ELF-1 (cell line): ENCODE measurements at places on chromosomes 1 and 21.

- peak; percentile 71 for DNase-seq
Measured at GRCh38 chr1:5509664-5510452, 482.4 kb downstream of the NPHP4 start.

GRCh38 chr1:234721476-234722269 lies 111.7 kb upstream of the IRF2BP2 start:
- DNase-seq, result no peak

GRCh38 chr1:51285055-51285454 lies 45.3 kb downstream of the TTC39A start:
- DNase-seq, result no peak

DNA sequence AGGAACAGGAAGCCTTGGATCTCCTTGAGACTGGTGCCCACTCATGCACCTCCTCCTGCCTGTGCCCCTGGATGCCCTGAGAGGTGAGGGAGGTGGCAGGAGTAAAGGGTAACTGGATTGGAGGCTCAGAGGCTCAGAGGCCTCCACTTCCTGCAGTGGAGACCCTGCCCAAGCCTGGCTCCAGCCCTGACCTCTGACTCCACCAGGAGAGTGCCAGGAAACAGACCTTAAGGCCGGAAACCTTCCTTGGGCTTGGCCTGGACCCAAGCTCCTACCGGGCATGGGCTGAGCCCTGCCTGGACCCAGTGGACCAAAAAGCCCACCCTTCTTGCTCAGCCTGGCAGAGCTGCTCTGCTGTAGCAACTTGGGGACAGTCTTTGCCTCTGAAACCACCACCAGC lies 15.0 kb upstream of the CELA3B start:
- no peak for DNase-seq

GRCh38 chr1:204652497-204652896 lies 33.0 kb downstream of the LRRN2 start:
- DNase-seq, result no peak

DNA sequence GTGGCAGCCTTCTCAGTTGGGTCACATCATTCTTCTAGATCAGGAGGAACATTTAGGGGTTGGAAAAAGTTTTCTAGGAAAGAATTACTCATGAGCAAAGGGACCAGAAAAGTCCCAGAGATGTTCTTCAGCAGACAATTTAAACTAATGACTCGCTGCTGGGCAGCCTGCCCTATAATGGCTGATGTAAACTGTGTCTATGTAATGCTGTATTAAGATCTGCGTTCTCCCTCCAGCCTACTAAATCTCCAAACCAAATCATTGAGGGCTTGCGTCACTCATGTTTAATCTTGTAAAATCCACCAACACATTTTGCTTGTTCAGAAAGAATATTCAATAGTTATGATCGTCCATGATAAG lies 92.1 kb downstream of the LRRC8C start:
- DNase-seq, result no peak

DNA sequence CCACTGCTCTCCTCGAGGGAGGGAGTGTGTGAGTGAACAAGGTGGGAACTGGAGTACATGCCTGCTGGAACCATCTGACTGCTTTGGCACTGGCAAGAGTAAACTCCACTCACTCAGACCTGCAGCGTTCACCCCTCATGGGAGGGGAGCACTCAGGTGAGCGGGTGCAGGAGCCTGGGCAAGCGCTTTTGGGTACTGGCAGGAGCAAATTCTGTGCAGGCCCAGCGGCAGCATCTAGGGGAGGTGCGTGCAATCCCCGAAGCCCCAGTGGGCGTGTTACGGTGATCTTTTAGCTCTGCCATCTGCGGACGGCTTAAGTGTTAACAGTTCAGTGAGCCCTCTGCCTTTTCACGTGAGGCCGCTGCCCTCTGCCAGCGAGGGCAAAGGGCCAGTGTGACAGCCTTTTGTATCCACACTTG lies 127.4 kb downstream of the PATJ start:
- no peak for DNase-seq

GRCh38 chr1:243354511-243355153 lies 98.8 kb downstream of the SDCCAG8 start:
- no peak for DNase-seq

DNA sequence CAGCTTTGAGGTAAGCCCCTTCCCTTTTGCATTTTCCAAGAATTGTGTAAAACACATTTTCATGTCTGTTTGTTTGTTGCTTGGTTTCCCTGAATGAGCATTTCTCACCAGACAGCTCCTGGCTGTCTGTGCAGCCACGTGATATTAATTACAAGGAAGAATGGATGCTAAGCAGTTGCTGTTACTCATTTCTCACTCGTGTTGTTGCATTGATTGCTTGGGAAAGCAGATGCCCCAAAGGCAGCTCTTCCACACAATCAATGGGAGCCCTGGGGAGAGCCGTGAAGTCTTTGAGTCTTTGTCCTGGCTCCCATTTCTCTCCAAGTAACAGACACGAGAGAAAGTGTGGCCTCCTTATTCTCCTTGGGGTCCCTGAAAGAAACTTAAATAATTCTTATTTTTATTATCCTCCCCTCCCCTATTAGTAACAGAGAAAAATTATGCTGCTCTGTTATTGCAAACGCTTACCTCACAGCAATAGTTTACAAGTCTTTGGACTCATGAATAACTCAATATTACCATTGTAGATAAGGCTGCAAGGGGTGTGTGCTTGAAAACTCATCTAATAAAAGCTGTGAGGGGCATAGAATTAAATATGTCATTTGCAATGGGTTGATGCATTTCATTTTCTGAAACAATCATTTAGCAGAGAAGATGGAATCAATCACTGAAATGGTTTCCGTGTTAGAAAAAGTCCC lies 127.7 kb upstream of the CAMK1G start:
- peak; percentile 29 for DNase-seq

- DNase-seq, result peak; percentile 78
Measured at GRCh38 chr1:44576456-44577150, 97.7 kb downstream of the TMEM53 start.

GRCh38 chr1:217617126-217617525 lies 13.8 kb downstream of the GPATCH2 start:
- DNase-seq, result no peak

DNA sequence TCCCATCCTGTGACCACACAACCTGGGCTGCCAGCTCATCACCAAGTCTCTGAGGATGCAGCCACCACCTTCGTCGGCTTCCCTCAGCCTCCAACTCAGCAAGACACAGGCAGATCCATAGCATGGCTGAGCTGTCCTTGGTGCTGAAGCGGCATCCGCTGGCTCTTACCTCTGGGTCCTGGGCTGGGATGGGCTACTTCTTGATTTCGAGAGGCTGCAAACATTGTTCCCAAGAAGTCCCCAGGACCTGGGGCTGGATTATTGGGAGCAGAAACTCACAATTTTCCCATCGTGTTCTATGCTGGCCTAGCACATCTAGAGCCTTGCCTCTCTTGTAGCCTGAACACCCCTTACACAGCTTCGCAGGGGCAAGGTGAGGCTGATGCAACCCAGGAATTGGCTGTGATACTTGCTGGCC lies 24.9 kb upstream of the C1QA start:
- peak; percentile 89 for DNase-seq

DNA sequence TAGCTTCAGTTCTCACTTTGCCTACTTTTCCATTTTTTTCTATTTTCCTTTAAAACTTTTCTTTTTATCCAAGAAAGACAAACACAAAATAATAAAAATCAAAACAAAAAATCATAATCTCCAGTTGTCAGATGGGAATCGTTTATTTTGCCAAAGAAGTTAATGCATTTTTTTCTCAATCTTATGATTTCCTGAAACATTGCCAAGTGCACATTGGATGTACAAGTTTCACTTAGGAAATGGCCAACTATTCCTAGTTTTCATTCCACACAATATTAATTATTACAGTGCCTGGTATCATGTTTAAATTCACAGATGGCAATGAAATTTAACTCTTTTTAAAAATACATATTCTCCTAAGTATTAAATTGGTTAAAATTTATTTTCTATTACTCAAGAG lies 1050.5 kb downstream of the TTLL7 start:
- DNase-seq, result no peak

GRCh38 chr1:200454425-200454824 lies 44.6 kb upstream of the ZNF281 start:
- DNase-seq, result no peak

GRCh38 chr1:230609208-230609607 lies 33.1 kb upstream of the COG2 start:
- no peak for DNase-seq

GRCh38 chr1:180435566-180435965 lies 66.8 kb downstream of the ACBD6 start:
- DNase-seq, result no peak

GRCh38 chr1:89910780-89911179 lies 84.1 kb upstream of the ZNF326 start:
- peak; percentile 64 for DNase-seq
